ENCODE measurements at places on chromosomes 11 and 22.

GRCh38 chr11:119550053-119550752, 127.2 kb upstream of the THY1 start:
- DNase-seq = no peak

GRCh38 chr11:83311701-83312100, 25.5 kb upstream of the CCDC90B start:
- no peak for DNase-seq

- no peak for DNase-seq
Observed at GRCh38 chr22:33850193-33850592, 70.1 kb downstream of the LARGE1 start.

- peak; percentile 56 for DNase-seq
Observed at GRCh38 chr11:83723999-83724398, 437.8 kb upstream of the CCDC90B start.

DNA sequence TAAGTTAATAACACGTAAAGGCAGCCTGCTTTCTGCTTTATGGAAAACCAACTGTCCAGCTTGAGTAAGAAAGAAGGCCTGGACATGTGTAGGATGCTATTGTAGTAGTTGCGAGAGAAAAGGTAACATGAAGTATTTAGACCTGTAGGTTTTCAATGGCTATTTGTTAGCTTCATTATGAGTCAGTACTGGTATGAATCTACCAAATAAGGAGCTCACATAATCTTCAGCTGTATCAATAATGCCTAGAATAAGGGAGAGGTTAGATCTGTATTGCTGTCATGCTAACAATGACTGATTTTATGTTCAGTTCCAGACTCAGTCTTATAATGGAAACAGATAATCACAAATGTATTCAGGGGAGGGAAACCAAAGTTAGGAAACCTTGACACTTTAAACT, 550.3 kb downstream of the CNTN5 start:
- DNase-seq = no peak

- peak; percentile 4 for DNase-seq
Observed at GRCh38 chr22:32204040-32204855, 625 bp downstream of the RFPL2 start.

DNA sequence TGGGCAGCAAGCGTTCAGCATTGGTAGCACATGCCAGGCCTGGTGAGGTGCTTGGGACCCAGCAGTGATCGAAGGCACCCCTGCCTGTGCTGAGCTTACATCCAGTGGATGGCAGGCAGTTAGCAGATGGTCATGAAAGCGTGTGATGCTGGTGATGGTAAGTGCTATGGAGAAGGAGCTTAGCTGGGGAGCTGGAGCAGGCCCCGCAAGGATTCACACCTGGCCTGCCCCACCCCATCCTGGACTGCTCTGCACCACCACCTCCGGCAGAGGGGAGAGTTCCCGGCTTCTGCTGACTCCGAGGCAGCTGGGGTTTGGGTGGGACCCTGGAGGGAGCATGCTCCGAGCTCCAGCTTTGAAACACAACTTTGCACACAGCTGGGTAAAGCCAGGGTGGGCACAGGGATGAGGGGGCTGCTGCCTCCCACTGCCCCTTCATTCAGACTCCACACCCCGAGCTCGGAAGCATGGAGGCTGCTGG, 16.2 kb downstream of the MPPED1 start:
- no peak for DNase-seq

GRCh38 chr11:911031-911889, 650 bp upstream of the CHID1 start:
- no peak for DNase-seq

DNA sequence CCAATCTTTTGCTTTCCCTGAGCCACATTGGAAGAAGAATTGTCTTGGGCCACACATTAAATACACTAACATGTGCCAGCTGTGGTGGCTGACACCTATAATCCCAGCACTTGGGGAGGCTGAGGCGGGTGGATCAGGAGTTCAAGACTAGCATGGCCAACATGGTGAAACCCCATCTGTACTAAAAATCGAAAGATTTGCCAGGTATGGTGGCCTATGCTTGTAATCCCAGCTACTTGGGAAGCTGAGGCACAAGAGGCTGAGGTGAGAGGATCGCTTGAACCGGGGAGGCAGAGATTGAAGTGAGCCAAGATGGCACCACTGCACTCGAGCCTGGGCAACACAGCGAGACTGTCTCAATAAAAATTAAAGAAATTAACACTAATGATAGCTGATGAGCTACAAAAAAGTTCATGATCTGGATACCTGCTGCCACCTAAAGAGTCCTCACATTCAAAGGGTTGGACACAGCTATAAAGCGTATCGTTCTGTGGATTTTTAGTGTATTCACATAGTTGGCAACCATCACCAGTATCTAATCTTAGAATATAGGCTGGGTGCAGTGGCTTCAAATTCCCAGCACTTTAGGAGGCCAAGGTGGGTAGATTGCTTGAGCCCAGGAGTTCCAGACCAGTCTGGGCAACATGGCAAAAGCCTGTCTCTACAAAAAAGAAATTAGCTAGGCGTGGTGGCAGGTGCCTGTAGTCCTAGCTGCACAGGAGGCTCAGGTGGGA, 3.4 kb upstream of the LDHC start:
- DNase-seq = no peak

GRCh38 chr11:11411401-11411985, 58.4 kb upstream of the CSNK2A3 start:
- DNase-seq = no peak

DNA sequence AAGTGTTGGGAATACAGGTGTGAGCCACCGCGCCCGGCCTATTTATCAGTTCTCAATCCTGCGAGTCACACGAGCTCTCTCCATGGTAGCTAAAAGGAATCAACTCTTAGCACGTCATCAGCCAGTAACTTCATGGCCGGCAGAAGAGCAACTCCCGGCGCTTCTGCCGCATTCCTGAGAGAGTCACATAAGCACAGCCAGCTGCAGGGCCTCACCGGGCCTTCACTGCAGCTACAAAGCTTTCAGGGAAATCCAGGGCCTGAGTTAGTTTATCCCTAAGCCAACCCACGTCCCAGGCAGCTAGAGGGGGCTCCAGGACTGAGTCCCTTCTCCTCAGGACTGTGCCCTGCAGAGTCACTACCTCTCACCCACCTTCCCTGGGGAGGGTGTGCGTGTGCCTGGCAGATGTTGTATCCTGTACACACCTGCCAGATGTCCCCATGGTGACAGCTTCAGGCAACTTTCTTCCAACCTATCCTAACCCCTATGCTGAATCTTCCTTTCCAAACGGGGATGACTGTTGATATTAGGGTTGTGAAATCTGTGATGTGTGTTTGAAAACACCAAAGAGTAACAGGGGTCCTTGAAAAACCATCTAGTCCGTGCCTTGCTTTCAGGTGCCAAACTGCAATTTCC, 45.9 kb upstream of the ARFGAP3 start:
- no peak for DNase-seq

- DNase-seq = no peak
Observed at GRCh38 chr11:210122-210802, 2.8 kb downstream of the RIC8A start.

DNA sequence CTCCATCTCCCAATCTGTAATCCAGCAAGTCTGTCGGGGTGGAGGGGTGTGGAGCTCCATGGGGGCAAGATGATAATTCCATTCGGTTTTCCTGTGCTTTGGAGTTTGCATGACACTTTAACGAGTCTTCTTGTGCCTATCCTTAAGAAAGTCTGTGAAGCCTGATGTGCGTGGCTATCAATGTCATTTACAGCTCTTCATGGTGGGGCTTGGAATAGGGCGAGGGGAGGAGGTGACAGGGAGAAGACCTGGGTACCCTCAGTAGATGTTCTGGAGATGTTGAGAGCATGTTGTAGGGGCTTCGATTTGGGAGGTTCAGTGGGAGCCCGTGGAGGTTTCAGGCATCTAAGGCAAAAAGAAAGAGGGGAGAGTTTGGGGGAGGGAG, 579 bp upstream of the PHLDB1 start:
- no peak for DNase-seq

DNA sequence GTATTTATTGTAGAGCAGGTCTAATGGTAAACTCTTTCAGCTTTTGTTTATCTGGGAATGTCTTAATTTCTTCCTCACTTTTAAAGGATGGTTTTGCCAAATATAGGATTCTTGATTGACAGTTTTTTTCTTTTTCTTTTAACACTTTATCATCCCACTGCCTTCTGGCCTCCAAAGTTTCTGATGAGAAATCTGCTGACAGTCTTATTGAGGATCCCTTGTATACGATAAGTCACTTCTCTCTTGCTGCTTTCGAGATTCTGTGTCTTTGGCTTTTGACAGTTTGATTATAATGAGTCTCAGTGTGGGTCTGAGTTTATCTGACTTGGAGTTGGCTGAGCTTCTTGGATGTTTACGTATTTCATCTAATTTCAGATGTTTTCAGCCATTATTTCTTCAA, 6.7 kb upstream of the TSKU start:
- DNase-seq = no peak

DNA sequence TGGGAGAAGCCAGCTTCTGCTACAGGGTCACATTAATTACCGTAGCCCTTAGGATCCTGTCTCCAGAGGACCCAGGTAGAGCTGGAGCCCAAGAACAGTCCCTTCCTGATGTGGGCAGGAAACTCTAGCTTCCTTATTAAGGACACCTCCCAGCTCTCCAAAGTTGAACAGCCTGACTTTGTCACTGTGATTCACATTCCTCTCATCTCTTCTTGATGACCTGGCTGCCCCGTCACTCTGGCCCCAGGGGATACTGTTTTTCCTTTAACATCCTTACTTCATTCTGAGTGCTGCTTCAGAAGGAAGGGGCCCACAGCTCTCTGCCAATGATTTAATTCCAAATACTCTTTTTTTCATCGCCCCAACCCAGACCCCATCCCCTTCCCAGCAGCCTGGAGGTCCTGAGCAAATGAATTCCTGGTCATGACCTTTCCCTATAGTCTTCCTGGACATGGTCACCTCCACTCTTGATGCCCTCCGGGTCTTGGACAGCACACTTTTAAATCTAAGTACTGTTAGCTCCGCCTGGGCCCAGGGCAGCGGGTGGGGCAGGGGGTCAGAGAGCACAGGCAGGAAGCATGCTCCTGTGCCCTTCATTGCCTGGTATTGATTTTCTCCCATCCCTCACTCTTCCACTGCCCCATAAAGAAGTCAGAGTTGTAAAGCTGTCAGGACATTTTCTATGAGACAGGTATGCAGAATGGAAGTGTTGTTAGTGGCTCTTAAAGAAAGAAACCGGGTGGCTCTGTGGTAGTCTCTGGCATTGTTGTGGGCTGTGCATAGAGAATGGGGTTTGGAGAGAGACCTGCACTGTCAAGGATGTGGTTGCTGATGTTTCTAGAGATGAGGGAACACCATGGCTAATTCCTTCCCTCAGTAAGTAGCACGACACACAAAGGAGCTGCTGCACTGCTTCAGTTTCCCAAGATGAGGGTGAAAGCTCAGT, 22.3 kb upstream of the SPON1 start:
- no peak for DNase-seq

DNA sequence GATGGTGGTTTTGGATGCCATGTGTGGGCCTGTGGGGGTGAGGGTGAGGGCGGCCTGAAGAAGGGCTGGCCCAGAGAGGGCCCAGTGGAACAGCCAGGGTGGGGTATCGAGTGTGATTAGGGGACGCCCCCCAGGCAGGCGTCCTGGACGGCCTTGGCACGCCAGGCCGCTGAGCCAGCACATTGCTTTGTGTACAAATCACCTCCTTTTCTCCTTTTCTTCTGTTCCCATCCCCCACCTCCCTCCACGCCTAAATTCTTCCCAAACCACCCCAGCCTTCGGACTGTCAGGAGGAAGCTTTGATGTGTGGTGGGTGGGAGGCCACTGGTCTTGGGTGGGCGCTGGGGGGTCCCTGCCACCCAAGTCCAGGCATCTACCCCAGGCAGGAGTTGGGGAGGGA, 7.8 kb upstream of the CD248 start:
- DNase-seq = no peak

DNA sequence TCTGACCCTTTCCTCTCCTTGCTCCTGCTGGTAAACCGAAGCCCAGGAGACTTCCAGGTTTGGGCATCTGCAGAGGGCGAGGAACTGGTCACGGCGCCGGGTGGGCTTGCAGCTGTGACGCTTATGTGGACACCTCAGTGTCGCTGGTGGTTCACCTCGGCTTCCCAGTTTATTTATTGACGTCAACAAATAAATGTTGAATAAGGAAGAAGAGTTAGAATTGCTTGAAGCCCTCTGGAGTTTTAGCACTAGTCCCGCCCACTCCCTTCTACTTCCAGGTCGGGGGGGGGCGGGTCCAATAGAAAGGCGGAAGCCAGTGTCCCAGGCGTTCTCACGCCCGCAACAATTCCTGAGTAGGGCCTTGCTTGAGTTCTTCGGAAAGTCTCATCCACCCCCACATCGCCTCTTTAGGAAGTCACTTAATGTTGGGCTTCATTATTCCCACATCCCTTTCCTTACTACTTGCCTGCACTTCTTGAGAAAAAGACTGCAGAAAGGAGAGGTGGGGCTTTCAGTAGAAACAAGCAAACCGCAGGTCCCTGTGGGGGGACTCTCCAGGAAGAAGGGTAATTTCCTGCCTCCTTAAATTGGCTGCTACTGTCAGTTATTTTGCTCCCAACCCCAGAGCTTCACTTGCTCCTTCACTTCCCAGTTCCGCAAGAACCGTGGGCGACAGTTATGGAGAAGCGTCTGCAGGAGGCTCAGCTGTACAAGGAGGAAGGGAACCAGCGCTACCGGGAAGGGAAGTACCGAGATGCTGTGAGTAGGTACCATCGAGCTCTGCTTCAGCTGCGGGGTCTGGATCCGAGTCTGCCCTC, at the start of gene TTC9C:
Gene TTC9C, plus strand, starts transcription at position 316 of the 818 bp plus-strand sequence. Its CDS starts 363 bp downstream, at position 679.
- DNase-seq = peak; percentile 74

DNA sequence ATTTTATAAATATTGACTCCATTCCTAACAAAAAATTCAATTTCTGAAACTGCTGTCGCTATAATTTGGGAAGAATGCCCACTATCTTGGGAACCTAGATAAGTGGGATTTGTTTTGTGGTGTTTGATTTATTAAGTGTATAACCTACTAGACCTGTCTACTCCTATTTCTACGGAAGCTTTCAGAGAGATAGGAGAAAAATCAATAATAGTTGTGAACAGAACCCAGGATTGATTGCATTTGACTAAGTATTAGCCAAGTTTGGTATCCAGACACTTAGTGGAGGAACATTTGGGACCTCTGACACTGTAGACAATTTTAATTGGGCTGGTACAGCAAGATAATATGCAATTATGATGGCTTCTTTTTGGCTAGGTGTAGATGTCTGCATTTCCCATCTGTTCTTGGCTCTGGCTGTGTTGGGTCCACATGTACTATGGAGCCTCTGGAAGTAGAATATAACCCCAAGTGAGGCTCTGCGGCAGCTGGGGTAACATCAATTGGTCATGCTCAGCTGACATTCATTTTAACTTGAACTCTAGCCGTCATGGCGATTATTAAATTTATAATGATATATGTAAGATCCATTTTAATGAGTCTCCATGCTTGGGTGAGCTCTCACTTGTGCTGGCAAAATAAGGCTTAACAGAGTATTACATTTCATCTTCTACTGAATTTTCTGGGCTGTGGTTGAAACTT, 111.5 kb upstream of the E2F8 start:
- DNase-seq = no peak

GRCh38 chr11:64318766-64319761, 1.1 kb downstream of the PRDX5 start:
- no peak for DNase-seq

Measured in NCI-H774 (cell line).